Renal cortical epithelial cell (primary cell): ENCODE measurements at places on chromosomes 12 and 14.
A peak's percentile ranks its signal among the peaks of the same experiment; 100 is the strongest.

GRCh38 chr12:53344824-53345485, 8.8 kb upstream of the SP7 start:
- peak; percentile 42 for DNase-seq

- no peak for DNase-seq
These were observed 198.8 kb downstream of the DAD1 start for GRCh38 chr14:22390195-22390594.

- no peak for DNase-seq
These were observed 32.9 kb downstream of the CALM1 start for GRCh38 chr14:90429754-90430153.

DNA sequence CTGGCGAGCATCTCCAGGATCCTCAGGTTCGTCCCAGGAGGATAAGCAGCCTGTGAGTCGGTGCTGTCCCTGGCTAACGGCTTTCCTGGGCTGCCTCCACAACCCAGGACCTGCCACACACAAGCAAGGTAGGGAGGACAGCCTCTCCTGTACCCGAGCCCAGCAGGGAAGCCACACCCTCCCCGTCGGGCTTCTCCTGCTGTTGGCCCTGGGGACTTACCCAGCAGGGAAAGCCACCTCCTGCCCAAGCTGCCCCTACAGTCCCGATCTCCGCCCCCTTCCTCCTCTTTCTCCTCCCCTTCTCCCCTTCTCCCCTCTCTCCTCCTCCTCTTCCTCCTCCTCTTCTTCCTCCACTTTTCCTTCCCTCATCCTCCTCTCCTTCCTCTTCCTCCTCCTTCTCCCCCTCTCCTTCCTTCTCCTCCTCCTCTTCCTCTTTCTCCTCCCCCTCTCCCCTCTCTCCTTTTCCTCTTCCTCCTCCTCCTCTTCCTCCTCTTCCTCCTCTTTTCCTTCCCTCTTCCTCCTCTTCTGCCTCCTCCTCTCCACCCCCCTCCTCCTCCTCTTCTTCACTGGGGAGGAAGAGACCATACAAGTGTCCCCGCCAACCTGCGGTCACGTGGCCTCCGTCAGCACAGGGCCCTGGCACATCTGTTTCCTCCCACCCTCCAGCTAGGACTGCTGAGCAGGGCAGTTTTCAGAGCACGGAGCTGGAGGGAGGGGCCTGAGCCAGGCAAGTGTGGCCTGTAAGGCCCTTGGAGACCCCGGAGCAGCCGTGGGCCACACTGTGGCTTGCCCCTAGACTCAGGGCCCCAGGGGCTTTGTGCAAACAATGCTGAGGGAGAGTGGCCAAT, 17.3 kb upstream of the RFLNA start:
- no peak for DNase-seq

GRCh38 chr14:42174357-42174756, 567.7 kb downstream of the LRFN5 start:
- no peak for DNase-seq

DNA sequence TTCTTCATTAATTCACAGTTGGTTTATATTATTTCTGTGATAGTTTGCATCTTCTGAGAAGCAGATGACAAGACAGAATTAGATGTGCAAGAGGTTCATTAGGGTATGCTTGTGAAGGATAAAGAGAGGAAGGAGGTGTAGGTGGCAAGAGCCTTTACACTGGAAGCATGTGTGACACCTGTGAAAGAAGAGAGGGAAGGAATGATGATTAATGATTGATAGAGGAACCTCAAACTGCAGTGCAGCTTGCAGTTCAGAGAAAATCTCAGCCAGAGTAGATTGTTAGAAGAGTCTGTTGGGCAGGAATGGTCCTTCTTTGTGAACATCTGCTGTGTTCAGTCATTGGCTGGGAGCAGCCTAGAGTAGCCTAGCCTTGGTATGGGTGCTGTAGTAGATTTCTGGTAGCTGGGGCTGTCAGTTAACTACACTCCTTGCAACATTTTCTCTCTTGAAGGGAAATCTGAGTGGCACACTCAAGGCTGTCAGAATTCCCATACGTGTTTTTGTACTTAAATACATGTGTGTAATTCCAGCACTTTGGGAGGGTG, 9.0 kb downstream of the RCOR1 start:
- no peak for DNase-seq

DNA sequence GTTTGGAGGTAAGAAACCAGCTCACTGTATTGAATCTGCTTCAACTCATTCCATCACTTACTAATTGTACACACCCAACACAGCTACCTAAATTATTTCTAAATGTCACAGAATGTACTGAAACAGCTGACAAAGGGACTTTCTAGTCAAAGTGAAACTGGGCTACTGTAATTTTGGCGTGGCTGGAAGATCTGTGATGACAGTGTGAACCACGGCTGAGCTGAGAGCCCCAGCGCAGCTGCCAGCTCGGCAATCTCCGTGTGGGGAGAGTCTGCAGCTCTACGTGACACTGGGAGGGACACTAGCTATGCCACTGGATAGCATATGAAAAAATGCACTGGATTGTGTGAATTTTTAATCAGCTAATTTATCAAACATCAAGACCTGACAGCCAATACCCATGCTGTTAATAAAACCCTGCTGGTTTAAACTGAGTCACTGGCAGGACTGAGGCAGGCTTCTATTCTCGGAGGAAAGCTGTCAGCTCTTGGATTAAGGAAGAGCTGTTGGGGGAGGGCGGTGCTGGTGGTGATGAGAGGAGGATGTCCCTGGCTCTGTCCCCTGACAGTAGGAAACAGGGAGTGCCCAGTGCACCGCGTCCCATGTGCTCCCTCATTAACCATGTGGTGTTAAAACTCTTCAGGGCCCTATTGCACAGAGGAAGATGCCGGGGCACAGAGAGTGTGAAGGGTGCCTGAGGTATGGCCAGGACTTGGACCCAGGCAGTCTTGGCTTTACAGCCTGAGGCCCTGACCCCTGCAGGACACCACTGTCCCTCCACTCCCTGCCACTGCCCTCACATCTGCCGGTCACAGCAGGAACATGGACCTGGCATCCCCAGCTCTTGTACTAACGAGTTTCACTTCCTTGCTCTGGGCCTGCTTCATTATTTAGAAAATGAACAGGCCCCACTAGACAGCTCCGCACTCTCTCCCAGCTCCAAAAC, 13.3 kb downstream of the SLC15A4 start:
- no peak for DNase-seq

DNA sequence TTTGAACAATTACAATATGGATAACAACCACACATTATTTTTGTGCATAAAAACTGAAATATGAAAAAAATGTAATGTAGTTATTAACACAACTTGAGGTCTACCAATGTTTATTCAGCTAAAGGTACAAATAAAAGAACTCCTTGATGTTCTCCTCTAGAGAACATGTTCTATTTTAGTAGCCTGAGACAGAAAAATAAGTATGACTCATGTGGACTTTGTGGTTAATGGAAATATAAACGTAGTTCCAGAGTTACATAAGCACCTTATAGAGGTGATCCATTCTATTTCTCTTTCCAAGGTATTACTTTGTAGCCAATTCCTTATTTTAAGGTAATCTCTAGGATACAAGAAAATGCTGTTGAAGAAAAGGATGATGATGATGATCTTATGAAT, 25.7 kb downstream of the ALKBH1 start:
- DNase-seq: peak; percentile 75

DNA sequence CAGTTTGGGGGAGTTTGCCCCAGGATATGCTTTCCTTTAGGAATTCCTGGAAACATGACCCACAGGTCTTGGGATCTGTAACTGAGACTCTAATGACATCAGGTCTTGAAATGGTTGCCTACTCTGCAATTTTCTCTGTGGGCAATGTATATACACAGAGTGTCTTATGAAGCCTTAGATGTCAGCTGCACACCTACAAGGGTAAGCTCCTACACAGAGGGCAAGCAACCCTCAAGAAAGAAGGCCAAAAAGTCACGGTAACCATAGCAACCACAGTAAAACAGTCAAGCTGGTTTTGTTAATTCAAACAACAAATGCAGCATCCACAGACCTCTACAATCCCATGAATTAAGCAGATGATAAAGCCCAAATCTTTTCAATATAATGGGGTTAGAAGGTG, 293.0 kb downstream of the SSPN start:
- no peak for DNase-seq
